ENCODE measurements at places on chromosomes 6 and 20.

DNA sequence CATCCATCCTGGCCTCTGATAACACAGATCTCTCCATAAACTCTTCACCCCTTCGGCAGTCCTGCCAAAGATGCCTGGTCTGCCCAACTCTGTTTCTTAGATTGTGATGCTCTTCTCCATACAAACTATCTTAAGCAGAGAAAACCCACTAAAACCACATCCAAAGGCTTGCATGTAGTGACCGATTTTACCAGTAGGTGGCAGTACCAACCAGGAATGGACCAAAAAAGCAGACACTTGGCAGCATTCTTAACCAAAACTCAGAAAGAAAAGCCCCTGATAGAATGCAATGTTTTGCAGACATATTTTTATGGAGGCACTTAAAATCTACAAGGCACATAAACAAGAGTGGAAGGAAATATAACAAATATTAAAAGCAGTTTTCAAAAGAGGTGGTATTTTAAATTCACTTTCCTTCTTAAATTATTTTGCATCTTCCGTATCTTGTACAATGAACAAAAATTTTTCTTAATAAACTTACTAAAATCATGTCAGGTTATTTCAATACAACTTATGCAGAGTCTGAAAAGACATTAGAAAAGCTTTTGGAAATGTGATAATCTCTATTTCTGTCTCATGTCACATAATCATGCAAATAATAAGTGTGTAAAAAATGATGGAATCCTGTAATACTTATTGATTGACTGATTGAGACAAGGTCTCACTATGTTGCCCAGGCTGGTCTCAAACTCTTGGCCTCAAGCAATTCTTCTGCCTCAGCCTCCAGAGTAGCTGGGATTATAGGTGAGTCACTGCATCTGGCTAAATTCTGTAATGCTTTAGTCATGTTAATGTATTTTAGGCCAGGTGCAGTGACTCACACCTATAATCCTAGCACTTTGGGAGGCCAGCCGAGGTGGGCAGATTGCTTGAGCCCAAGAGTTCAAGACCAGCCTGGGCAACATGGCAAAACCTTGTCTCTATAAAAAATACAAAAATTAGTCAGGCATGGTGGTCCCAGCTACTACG is 29.4 kb downstream of the LRP11 start:
- no peaks in the 10 kb centered on the region for H3K4me1 ChIP-seq
- no peak overlapping the region for H3K4me3 ChIP-seq

DNA sequence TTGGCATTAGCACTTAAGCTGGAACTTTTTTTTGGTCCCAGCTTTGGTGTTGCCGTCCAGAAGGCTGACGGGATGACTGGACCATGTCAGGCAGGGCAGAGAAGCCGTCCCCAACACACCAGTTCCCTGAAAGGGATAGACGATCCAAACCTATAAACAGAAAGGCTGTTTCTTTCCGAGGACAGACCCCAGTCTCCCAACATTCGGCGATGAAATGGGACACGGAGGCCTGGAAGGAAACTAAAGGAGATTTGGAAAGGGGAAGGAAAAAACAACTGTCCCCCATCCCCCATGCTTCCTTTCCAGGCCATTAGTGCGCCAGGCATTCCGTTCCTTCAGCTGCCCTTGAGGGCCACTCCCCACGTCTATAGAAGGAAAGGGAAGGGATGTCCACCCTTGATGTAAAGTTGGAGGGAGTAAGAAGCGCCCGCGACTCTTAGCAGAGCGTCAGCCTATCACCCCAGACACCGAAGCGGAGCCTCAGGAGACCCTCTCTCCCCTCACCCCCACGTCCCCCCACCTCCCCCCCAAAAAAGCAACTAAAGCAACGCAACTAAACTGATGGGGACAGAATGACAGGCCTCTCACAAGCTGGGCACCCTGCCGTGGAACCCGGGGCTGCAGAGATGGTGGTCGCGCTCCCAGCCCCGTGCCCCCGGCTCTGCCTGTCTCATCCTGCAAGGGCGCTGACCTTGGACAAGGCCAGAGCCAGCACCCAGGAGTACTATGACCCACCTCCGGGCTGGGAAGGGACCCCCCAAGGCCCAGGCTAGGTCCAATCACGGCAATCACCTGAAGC is 638 bp downstream of the BLCAP start:
- no peak for DNase-seq
- H3K4me3 ChIP-seq = peak overlapping the region; percentile 96
- H3K27ac ChIP-seq = no peak overlapping the region
- peaks cover 11% of the 10 kb centered on the region for H3K4me1 ChIP-seq
- H3K36me3 ChIP-seq = peaks cover 17% of the 10 kb centered on the region
- H3K27me3 ChIP-seq = no peaks in the 10 kb centered on the region

DNA sequence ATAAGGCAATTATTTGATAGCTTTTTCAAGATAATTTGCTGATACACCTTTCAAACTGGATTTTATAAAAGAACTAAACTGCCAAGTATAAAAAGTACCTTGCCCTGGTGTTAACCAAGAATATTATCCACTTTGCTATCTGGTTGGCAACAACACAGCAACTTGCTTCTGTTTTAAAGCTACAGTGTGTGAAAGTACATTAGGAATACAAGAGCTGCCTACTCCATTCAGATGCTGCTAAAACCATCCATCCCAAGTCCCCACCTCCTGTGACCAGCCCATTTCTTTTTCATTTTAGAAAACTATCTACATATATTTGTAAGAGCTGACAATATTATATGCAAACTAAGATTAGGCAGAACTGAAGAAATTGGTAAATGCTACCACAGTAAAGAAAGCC is 12.8 kb downstream of the CLDN20 start:
- peaks cover 4% of the 10 kb centered on the region for H3K4me1 ChIP-seq
- H3K36me3 ChIP-seq = peaks cover 10% of the 10 kb centered on the region
- H3K4me3 ChIP-seq = no peak overlapping the region
- H3K27ac ChIP-seq = no peak overlapping the region
- H3K27me3 ChIP-seq = no peaks in the 10 kb centered on the region

GRCh38 chr20:51196991-51197651 is 174.2 kb upstream of the KCNG1 start:
- H3K27ac ChIP-seq = no peak overlapping the region
- no peaks in the 10 kb centered on the region for H3K4me1 ChIP-seq
- DNase-seq = no peak
- no peaks in the 10 kb centered on the region for H3K36me3 ChIP-seq

DNA sequence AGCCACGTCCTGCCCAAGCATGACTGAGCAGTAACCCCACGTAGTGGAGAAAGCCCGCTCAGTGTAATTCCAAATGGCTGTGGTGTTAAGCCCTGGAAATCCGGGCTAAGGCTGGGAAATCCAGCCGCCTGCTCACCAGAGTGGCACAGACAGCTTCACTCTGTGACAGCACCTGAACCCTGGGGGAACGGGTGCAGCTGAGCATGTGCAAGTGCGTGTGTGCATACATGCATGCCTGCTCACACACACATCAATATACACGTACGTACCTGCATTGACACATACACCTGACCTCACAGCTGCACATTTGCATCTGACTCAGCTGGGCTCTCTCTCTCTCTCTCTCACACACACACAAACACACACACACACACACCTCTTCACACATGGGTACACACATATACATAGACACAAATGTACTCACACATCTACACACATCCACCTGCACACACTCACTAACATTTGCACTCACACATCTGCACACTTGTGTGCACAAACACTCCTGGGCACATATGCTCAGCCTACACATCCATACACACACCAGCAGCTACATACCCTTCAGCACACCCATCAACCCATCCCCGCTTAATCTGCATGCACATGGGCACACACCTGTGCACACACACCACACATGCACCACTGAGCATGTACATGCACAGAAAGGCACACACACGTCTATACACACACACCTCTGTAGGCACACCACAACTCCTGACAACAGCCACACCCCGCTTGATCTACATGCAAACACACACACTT is 114.1 kb downstream of the GRM4 start:
- no peak for DNase-seq
- no peak overlapping the region for H3K4me3 ChIP-seq
- no peak overlapping the region for H3K27ac ChIP-seq
- H3K4me1 ChIP-seq = no peaks in the 10 kb centered on the region
- no peaks in the 10 kb centered on the region for H3K27me3 ChIP-seq

GRCh38 chr6:41523915-41524633 is 22.1 kb upstream of the FOXP4 start:
- no peaks in the 10 kb centered on the region for H3K4me1 ChIP-seq
- H3K27ac ChIP-seq = no peak overlapping the region
- no peaks in the 10 kb centered on the region for H3K27me3 ChIP-seq
- H3K4me3 ChIP-seq = no peak overlapping the region
- H3K36me3 ChIP-seq = no peaks in the 10 kb centered on the region

- no peaks in the 10 kb centered on the region for H3K36me3 ChIP-seq
- H3K4me1 ChIP-seq = peaks cover 7% of the 10 kb centered on the region
- DNase-seq = peak; percentile 48
- no peaks in the 10 kb centered on the region for H3K27me3 ChIP-seq
These were observed 11.7 kb upstream of the ID1 start for GRCh38 chr20:31593221-31594001.

Data from H9 (cell line).